ENCODE measurements at places on chromosomes 5 and 9.

DNA sequence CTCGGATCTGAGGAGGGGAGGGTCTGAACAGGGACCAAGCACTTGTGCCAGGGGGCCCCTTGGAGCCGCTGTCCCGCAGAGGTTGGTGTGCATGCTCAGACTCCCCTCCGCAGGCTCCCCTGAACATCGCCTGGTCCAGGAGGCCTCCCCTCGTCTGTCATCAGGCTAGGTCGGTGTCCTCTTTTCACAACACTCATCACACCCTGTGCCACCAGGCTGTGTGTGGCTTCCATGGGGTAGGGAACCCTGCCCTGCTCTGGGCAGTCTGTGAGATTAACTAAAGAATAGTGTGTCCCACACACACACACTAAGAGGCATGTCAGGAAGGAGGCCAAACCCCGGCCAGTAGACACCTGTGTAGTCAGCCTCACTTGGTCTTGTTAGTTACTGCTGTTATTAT, 119.3 kb downstream of the C5orf15 start:
- DNase-seq: no peak

GRCh38 chr5:51881901-51882300, 498.7 kb downstream of the ISL1 start:
- DNase-seq: no peak

GRCh38 chr9:90307167-90307833, 335.3 kb downstream of the DIRAS2 start:
- no peak for DNase-seq

GRCh38 chr5:34591723-34592122, 64.4 kb upstream of the RAI14 start:
- DNase-seq: no peak

DNA sequence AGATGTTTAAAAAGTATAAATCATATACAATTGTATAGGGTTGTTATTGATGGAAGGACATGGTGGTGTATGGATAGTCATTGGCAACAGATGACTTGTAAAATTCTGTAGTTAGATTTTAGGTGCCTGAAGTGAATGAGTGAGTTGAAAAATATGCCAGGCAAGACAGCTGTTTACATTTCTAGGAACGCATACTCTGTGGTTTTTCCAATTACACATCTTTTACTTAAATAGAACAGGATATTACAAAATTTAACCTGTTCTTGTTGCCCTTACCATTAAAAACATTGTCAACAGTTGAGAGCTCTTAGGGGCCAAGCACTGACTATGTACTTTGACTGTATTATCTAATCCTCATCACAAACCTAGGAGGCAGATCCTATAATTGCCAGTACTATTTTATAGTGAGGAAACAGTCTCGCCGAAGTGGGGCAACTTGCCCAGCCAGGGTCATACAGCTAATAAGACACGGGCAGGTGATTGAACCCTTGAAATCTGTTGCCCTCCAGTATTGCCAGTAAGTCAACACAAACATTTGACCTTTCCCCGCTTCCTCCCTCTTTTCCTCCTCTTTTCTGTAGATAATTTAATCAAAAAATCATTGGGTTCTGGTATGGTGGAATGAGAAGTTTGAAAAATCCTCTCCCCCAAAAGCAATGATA, 88.6 kb downstream of the MACROH2A1 start:
- no peak for DNase-seq

GRCh38 chr5:143023411-143024096, 253.4 kb downstream of the ARHGAP26 start:
- DNase-seq: no peak

GRCh38 chr5:56838409-56839039, 23.2 kb downstream of the MAP3K1 start:
- no peak for DNase-seq

DNA sequence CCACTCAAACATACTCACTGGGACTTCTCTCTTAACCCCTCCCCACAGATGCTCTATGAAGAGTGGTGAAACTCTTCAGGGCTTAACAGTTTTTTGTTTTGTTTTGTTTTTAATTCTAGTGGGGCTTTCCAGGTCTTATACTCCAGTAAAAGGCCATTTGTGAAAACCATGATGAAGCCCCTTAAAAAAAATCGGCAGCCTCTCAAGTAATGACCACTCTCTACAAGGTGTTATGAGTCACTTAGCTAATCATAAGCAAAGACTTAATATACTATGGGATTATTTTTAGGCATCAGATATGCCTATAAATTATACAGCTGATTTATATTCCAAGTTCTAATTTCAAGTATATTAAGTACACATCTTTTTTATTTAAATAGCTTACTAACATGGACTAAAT, 607.9 kb downstream of the RAB3C start:
- no peak for DNase-seq

- DNase-seq: no peak
Measured at GRCh38 chr5:16411235-16411634, 54.4 kb downstream of the ZNF622 start.

- DNase-seq: no peak
Measured at GRCh38 chr9:114666401-114666800, 8.8 kb upstream of the TEX53 start.

DNA sequence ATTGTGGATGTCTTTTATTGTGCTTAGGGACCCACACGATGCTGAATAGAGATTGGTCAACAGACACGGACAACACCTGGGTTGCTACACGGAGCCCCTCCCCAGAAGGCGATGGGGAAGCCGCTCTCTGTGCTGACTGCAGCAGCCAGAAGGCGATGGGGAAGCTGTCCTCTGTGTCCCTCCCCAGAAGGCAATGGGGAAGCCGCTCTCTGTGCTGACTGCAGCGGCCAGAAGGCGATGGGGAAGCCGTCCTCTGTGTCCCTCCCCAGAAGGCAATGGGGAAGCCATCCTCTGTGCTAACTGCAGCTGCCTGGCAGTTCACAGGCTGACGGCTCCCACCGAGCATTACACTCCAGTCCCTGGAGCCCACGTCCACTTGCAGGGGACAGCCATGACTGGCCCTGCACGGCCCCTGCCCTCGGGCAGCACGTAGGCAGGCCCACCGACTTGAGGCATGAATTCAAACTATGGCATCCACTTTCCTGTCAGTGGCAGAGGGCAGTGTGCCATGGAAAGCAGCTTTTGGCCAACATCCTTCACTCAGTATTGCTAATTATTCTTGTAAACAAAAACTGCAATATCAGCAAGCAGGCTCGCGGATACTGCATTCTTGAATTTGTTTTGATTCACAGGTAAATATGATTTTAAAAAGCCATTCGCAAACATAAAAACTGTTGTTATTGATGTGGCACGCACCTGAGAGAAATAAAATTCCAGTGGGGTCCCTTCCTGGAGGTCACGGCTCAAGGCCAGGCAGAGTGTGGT, 48.1 kb upstream of the CLPTM1L start:
- DNase-seq: no peak

GRCh38 chr9:7970681-7971330, 171.2 kb upstream of the DMAC1 start:
- DNase-seq: no peak

DNA sequence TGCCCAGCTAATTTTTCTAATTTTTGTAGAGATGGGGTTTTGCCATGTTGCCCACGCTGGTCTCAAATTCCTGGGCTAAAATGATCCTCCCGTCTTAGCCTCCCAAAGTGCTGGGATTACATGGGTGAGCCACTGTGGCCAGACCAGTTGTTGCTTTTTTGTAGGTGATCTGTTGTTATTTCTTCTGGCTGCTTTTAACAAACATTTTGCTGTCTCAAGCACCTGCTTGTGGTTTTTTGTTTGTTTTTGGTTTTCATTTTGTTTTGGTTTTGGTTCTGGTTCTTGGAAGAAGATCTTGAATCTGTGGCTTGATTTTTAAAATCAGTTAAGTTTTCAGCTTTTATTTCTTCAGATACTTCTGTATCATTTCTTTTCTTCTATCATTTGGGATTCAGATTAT, 21.1 kb downstream of the ERCC6L2 start:
- DNase-seq: no peak

- DNase-seq: no peak
Measured at GRCh38 chr9:91775011-91775707, 174.9 kb downstream of the ROR2 start.

GRCh38 chr5:143496943-143497342, 93.5 kb upstream of the NR3C1 start:
- DNase-seq: no peak

- no peak for DNase-seq
Measured at GRCh38 chr5:99061299-99061698, 132.5 kb upstream of the CHD1 start.

GRCh38 chr9:120946259-120946658, 19.7 kb upstream of the TRAF1 start:
- no peak for DNase-seq

DNA sequence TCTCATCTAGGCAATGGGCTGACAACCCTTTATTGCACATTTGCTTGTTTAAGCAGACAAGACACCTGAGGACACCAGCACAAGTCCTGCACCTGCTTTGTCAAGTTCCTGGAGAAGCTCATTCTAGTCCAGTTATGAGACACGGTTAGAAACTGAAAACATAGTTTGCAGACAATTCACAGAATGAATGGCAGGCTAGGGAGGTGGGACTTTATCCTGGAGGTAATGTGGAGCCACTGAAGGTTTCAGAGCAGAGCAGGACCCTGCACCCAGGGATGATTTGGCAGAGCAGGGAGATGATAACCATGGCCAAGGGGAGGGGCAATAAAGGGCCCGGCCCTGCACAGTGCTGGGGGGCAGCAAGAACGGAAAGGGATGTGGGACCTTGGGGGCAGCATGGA, 50.7 kb upstream of the SLC25A51 start:
- DNase-seq: no peak

DNA sequence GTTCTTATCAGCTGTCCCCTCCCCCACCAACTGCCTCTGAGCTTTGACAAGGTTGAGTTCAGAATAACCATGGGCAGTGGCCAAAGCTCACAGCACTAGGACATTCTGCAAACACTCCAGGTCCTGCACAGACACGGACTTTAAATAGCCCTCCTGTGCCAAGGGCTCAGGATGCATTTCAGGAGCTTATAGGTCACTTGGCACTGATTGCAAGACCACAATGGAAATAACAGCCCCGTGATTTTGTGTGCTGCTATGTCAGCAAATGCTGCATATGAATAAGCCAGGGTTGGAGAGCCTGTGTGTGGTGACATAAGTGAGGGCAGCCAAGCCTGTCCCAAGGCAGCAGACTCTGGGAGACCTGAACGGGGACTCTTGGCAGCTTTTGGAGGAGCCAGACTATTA, 150.7 kb downstream of the DMRT2 start:
- no peak for DNase-seq

GRCh38 chr9:96655198-96655851, at the start of gene PRXL2C:
TSS of gene PRXL2C (minus strand) at chr9:96655317. CDS start at chr9:96655281, 36 bp downstream.
- peak; percentile 94 for DNase-seq

DNA sequence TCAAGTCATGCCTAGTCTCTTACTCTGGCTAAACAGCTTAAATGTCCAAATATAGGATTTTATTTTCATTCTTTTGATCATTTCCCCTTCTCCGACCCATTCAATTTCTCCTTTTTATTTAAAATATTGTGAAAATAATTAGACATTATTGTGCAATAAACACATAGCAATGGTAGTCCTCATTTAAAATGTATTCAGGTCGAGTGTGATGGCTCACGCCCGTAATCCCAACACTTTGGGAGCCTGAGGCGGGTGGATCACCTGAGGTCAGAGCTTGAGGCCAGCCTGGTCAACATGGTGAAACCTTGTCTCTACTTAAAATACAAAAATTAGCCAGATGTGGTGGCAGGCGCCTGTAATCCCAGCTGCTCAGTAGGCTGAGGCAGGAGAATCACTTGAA, 26.7 kb downstream of the ADAMTS6 start:
- no peak for DNase-seq

GRCh38 chr9:8351436-8351835, 551.9 kb upstream of the DMAC1 start:
- DNase-seq: no peak

GRCh38 chr5:68458416-68459021, 243.0 kb downstream of the PIK3R1 start:
- DNase-seq: no peak

GRCh38 chr5:175685701-175686350, 28.0 kb downstream of the HRH2 start:
- no peak for DNase-seq

DNA sequence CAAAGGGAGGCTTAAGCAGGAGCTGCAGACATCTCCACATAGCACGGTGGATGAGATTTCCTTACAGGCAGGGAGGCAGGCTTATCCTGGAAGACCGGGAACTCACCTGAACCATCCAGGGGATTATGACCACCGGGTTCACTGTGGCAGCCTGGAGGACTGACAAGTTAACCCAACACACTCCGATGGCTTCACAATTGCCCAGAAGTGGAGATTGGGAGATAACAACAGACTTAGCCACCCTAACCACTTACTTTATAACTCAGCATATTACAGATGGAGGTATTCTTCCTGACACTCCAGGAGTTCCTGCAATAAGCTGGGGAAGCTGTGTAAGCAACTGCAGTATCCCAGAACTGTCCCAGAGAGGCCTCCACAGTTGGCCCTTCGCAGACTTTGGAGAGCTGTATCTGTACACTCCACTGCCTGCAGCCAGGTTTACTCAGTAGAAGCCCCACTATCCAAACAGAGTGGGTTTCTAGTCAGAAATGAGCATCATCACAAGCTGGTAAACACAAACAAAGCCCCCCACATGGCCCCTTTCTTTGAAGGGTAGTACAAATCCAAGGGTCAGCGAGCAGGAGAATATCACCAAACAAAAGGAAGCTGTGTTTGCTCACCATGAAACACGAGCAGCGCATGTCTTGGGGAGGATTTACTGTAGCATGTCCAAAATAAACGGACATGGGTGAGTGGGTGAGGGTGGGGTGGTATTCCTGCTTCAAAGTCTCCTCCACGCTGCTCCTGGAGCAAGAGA, 462.2 kb downstream of the RASEF start:
- DNase-seq: no peak

DNA sequence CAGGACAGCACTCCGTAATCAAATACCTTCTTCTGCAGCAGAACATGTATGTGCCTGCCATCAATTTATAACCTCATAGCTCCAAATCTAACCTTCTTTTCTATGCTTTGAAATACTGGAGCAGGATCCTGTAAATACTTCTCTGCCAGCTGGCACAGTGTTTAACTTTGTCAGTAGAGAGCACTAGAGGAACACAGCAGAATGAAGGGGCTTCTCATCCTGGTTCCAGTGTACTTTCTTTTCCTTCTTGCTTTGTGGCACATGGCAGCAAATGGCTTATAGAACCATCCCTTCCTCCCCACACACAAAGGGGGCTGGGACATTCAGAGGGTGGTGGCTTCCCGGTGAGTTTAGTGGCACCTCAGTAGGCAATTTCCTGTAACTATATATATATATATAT, 3.8 kb upstream of the FBXW11 start:
- no peak for DNase-seq

- no peak for DNase-seq
Measured at GRCh38 chr9:85115473-85115872, 445.9 kb downstream of the NTRK2 start.
